Anterior cingulate cortex (tissue), 58 donors: ENCODE measurements at places on chromosomes 1 and 21.

DNA sequence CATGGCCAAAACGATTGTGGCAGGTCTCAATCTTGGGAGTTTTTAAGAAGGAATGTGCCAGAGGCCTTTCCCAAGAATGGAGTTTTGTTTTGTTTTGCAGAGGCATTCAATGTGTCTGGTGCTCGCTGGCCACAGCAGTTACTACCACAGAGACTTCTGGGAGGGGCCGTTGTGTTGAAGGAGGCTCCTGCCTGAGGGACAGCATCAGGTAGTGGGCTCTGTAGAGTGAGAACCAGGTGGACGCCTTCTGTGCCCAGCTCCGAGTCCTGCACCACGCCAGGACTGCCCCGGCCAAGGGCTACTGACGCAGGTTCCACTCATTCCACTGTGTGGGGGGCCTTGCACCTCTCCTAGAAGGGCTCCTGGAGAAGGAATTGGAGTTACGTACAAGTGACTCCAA, 44.9 kb upstream of the RBM15 start:
- DNase-seq: no peak

DNA sequence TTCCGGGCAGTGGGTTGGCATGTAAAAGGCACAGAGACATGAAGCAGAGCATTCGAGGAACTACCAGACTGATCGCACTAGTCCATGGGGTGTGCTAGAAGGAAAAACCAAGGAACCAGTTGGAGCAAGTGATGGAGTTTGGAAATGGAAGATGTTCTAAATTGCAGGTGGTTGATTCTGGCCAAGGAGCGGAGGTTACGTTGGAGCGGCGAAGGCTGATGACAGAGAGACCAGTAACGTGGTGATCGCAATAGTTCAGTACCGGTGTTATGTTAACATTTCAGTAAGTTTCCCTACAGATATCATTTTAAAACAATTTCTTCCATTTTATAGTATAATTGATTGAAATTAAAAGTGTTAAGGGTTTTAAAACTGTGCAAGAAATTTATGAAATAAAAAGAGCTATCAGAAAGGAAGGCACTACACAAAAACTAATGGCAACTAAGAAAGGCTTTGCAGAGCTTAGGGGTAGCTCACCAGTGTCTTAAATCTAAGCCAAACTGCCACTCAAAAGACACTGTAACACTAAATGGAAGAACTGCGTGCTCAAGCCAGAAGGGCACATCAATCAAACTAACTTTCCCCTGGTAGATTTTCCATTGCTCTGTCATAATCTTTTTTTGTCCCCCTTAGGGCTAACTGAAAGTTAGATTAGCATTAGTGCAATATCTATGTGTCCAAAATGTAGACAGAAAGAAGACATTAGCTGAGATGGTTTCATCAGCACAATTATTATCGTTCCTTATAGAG, 11.3 kb upstream of the HEATR1 start:
- DNase-seq: no peak

DNA sequence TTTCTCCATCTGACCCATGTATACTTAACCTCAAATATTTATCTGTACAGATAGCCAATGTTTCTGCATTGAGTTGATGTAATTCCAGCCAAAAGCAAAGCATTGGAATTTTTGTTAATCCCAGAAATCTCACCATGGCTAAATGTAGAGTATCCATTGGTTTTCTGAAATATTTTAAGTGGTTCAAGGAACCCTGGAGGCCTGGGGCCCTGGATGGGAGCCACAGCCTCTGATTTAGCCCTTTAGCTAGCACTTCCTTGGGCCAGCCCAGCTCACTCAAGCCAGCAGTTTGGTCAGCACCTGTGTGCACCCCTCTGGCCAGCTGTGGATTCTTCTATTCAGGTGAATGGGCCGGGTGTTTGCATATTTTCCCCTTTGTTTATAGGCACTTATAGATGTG, 18.8 kb upstream of the EPS8L3 start:
- no peak for DNase-seq

- DNase-seq: no peak
These were observed 170.7 kb downstream of the DHRS3 start for GRCh38 chr1:12447307-12447706.

GRCh38 chr21:33022489-33022827, 3.3 kb upstream of the OLIG2 start:
- no peak for DNase-seq
